Nucleus accumbens (tissue), 56 donors: ENCODE measurements at places on chromosomes 7 and 10.

GRCh38 chr10:46019569-46020343, 10.7 kb downstream of the NCOA4 start:
- DNase-seq = no peak

GRCh38 chr10:30701451-30702173, 72.1 kb upstream of the LYZL2 start:
- no peak for DNase-seq

GRCh38 chr10:110534571-110534970, 32.9 kb upstream of the SMC3 start:
- no peak for DNase-seq

GRCh38 chr7:47490501-47491265, 91.2 kb downstream of the TNS3 start:
- no peak for DNase-seq

- no peak for DNase-seq
Observed at GRCh38 chr10:121608469-121609190, 10.4 kb upstream of the FGFR2 start.

GRCh38 chr7:78970440-78970916, 483.0 kb downstream of the MAGI2 start:
- no peak for DNase-seq

DNA sequence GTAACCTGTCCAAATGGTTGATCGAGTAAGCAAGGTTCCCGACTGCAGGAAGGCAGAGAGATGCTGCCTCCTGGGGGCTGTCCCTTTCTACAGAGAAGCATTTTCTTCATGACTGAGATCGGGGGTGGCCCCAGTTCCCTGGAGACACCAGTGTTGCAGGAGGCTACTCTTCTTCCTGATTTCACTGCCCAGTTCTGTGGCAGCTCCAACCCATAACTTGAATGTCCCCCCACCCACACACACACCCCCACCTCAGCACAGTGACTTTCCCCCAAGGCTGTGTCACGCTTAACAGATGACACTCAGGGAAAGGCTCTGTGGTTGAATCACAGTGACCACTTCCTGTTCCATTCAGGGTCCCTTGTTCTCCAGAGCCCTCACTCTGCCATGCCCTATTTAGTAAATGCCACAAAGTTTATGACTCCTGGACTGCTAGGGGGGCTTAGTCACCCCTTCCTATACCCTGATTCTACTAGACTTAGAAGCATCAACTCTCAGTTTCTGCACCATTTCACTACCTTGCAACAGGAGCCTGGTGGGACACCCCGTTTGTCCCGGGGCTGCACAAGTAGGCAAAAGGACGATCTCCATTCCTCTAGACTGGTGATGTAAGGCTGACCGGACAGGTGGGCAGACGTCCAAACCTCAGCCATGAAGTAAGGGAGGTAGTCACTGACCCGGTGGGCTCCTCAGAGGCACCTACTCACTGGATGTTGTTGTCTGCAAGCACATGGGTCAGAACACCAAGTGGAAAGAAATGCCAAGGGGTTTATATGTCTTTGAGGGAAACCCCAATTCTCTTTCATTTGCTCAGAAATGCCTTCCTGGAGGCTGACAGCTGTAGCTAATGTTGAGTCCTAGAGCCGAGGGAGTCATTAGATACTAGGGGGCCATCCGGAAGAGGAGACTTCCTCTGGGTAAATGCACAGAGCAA, 31.3 kb upstream of the SMC3 start:
- no peak for DNase-seq

- DNase-seq = peak; percentile 40
Observed at GRCh38 chr10:102352066-102352715, 43.3 kb upstream of the NFKB2 start.

GRCh38 chr7:22173685-22174573, 183.0 kb downstream of the RAPGEF5 start:
- no peak for DNase-seq

GRCh38 chr10:124299696-124300095, 119.0 kb downstream of the OAT start:
- no peak for DNase-seq

DNA sequence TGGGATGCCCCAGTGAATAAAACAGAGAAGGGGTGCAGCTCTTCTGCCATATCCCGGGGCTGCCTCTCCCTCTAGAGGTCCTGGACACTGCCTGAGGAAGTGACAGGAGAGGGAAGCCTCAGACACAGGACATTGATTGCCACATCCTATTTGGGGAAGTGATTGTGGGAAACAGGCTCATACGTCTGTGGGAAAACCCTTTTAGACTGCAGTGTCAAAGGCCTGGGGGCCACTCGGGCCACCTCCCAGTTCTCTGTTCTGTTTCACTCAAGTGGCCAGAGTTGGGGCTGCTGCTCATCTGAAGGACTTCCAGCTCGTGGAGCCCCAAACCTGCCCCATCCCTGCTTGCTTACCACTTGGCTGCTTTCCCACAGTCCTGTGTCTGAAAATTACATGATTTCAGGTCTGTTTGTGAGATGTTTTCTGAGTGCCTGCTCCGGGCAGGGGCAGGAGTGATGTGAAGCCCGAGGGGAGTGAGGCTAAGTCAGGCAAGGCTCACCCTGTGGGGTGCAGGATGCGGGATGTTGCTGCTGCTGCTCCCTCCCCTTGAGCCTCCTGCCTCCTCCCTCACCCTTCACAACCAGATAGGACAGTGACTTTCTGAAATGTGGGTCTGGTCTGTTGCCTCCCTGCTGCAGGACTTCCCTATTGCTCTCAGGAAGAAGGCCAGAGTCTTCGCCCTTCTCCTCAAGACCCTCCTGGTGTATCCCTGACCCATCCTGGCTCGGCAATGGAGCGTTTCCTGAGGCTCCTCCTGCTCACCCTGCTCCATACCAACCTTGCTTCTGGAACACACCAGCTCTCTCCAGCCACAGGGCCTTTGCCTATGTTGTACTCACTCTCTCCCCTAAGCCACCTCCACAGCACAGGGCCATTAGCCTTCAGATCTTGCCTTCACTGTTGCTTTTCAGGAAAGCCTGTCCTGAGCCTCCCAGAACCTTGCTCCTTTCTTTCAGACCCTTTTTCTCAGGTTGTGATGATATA, 58.4 kb downstream of the NEURL1 start:
- no peak for DNase-seq

GRCh38 chr10:79322616-79323543, 24.4 kb upstream of the PPIF start:
- no peak for DNase-seq

GRCh38 chr10:72186982-72187330, 28.9 kb upstream of the ANAPC16 start:
- no peak for DNase-seq

- DNase-seq = no peak
Observed at GRCh38 chr7:90994601-90995000, 269.6 kb upstream of the FZD1 start.

GRCh38 chr10:71727738-71728737, 8.5 kb upstream of the C10orf105 start:
- DNase-seq = no peak

- no peak for DNase-seq
Observed at GRCh38 chr7:25521236-25521635, 292.9 kb upstream of the NPVF start.

DNA sequence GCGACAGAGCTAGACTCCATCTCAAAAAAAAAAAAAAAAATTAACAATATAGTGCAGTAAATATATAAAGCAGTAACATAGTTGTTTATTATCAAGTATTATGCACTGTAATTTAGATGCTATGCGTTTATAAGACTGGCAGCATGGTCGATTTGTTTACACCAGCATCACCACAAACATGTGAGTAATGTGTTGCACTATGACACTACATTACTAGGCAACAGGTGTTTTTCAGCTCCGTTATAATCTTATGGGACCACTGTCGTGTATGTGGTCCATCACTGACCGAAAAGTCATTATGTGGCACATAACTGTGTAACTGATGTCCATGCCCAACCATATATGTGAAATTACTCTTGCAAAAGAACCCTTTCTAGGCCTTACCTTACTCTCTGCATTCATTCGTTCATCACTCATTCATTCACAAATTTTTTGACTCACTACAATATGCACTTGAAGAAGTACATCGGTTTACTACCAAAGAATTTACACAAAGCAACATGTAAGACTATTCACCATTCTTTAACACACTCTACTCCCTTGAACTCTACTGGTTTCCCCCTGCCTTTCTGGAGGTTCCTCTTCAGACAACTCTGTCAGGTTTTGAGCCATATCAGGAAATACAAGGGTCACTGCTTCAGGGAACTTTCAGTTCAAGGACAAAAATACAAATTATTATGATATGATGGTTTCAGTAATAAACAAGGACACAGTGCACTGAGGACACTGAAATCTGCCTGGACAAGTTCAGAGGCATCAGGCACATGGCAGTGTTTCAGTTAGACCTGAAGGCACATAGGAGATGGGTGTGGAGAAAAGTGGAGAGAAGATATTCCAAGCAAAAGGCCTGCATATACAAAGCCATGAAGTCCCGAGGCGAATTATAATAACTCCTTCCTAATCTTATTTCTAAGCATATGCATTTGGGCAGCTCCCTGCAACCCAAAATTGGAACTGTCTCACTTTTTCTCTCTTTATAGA, 17.4 kb downstream of the ITGB1 start:
- no peak for DNase-seq

- no peak for DNase-seq
Observed at GRCh38 chr7:103752995-103753394, 236.5 kb downstream of the RELN start.

DNA sequence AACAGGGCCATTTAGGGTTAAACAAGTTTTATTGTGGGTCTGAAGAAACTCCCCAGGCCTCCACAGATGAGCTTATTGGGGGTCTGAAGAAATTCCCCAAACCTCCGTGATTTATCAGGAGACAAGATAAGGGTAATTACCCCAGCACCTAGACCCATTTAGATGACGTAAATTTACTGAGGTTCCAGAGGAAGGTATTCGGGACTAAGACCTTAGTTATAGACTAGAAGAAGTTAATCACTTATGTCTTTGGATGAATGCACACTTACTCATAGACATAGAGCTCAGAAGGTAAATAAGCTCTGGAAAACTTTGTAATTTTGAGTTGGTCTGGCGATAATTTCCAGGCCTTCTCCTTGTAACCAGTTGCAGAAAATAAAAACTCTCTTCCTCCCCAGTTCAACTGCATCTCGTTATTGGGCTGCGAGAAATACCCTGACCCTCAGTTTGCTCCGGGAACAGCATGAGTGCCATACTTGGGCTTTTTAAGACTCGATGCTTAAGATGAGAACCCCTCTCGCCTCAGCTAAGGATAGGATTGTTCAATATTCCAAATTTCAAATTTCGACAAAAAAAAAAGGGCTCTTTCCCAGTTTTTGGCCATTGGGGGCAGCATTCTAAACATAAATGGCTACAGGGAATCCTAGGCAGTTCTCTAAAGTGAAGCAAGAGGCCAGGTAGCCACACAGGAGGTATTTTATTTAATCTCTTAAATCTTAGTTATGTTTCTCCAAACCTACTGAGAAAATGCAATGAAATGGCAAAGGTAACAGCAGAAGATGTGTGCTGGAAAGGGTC, 74.7 kb upstream of the PFKP start:
- DNase-seq = no peak
